Muscle of back (tissue), 13 donors: ENCODE measurements at places on chromosomes 7 and 10.

- DNase-seq, result no peak
Measured at GRCh38 chr7:120743128-120743527, 114.8 kb downstream of the TSPAN12 start.

DNA sequence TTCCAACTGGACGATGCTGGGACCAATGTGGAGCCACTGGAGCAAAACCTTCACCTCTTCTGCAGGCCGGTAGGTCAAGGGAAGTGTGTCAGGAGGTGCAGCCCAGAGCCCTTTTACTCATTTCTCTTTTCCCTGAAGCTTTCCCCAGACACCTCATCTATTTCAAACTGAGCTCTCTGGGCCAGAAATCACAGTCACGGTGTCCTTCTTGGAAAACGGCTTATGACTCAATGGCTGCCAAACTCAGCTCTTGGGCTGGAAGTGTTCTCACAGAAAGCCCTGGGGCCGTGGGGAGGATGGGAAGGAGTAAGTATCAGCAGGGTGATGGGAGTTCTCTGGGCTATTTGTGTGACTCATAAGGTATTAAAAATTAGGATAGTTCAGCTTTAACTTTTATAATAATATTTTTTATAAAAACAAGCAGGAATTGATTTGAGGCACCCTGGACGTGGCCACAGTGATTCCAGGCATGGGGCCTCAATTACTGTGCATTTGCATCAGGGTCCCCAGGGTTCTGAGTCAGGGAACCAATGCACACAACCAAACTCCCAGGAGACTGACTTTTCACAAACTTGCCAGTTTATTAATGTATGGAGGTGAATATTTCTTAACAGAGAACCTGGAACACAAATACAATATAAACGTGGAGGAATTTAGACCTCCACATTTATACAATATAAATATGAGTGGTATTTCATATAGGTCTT is 187.4 kb upstream of the TMEM72 start:
- peak; percentile 88 for DNase-seq

GRCh38 chr7:142870147-142870559 is 15.3 kb downstream of the EPHB6 start:
- no peak for DNase-seq

GRCh38 chr10:71268247-71268691 is 50.8 kb upstream of the SLC29A3 start:
- DNase-seq, result no peak

DNA sequence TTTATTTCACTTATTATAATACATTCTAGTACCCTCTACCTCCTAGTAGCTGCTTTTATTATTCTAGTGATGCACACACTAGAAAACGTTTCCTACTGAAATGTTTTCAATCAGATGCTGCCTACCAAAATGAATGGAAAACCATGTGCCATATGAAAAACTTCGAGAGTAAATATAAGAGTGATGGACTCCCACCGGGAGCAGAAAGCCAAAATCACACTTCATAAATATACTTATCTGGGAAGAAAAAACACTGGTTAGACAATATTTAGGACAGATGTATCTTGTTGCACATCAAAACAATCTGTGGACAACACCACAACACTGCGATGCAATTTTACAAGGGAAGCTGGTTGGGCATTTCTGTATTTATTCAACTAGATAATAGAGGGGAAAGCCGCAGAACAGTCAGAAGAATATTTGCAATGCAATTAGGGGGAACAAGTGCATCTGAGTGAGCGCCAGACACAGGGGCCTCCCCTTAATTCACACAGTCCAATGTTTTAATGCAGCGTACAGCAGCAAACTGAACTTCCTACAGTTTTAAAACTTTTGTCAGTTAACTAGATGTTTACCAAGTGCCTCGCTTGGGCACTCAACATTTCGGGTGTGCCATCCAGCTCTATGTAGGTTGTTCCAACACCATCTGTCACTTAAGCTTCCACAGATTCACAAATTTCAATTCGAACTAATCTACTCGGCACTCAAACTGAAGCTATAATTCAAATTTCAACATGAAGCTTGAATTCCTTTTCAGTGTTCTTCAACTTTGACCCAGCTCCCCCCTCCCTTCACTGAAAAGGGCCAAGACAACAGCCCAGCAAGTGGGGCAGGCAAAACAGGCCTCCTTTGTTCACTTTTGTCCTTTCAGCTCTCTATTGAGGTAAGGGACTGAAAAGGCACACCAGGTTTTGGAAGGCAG is 7.4 kb downstream of the NRCAM start:
- no peak for DNase-seq

GRCh38 chr10:93947524-93947923 is 46.2 kb upstream of the PLCE1 start:
- no peak for DNase-seq

GRCh38 chr10:48611133-48611532 is 6.3 kb upstream of the ARHGAP22 start:
- DNase-seq, result no peak

GRCh38 chr7:17552952-17553351 is 254.5 kb downstream of the AHR start:
- DNase-seq, result no peak

- no peak for DNase-seq
Measured at GRCh38 chr10:52170776-52171175, 143.3 kb upstream of the DKK1 start.

DNA sequence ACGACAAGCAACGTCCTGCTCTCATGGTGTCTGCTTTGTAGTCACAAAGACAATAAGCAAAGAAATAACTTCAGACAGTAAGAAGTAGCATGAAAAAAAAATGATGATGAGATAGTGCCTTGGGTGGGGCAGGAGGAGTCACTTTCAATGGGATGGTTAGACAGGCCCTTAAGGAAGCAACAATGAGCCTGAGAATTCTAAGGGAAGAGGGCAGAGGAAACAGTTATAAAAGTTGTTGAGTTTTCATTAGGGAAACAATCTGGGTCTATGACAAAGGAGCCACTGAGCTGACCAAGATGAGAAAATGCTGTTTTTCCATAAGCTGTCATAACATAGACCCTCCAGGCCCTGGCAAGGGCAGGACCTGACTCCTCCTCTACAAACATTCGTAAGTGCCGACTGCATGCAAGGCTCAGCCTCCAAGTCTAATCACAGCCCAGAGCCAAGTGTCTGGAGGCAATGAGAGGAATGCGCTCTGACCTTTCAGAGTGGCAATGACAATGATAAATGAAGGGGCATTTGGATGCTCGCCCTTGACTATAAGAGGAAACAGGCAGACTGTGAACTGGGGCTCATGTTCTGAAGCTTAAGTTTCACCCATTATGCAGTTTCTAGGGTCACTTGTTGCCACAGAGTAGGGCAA is 43.7 kb downstream of the PPP1R3C start:
- DNase-seq, result peak; percentile 55

DNA sequence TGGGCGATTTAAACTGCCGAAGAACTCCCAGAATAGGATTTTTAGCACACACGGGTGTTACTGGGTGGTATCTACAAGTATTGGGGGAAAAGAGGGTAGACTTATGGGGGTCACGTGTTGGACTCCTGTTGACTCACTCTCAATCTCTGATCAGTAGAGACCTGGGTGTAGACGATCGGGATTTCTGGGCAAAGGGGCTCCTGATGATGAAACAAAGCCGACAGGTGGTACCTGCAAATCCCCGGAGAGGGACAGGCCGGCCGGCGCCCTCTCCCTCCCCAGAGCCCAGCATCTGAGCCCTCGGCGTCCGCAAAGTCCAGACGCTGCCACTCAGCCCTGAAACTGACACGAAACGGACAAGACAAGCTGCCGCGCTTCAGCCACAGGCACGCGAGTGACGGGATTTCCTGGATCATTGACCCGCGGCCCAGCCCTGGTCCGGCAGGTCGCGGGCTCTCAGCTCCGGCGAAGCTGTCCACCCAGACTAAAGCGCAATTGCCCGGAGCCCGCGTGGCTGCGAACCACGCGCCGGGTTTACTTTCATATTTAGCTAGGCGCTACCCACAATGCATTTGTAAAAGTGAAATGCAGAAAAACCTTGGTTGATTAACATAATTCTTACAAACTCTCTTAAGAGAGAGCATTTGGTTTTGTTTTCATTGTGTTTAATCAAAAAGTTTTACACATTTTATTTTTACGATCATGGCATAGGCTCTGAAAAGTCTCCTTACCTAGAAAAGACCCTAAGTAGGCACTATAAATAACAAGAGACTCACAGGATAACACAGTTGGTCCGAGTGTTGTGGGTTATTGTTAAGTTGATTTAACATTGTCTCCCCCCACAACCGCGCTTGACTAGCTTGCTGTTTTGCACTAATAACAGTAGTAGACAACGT is 56.9 kb upstream of the EZH2 start:
- peak; percentile 83 for DNase-seq

DNA sequence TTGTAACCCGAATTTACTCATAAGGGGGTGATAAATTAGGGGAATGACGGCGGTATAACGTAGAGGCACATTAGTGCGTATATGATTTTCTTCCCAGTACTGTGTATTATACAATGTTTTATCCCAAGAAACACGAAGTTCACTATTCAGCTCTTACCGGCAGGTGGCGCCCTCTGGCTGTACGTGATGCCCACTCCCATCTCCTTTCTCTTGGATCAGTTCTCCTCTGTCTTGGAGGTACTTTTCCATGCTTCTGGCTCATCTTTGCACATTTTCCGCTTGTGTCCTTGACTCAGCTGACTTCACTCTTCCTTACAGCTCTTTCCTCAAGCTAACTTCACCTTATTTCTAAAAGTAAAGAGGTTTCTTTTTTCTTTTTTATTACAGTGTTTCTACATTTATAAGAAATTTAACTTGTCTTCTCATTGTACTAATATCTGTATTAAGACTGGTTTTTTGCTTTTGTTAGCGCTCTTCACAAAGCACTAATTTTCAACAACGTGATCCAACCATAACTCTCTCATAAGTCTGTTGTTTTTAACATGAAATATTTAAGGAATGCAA is 21.3 kb downstream of the TMEM176B start:
- DNase-seq, result peak; percentile 71

DNA sequence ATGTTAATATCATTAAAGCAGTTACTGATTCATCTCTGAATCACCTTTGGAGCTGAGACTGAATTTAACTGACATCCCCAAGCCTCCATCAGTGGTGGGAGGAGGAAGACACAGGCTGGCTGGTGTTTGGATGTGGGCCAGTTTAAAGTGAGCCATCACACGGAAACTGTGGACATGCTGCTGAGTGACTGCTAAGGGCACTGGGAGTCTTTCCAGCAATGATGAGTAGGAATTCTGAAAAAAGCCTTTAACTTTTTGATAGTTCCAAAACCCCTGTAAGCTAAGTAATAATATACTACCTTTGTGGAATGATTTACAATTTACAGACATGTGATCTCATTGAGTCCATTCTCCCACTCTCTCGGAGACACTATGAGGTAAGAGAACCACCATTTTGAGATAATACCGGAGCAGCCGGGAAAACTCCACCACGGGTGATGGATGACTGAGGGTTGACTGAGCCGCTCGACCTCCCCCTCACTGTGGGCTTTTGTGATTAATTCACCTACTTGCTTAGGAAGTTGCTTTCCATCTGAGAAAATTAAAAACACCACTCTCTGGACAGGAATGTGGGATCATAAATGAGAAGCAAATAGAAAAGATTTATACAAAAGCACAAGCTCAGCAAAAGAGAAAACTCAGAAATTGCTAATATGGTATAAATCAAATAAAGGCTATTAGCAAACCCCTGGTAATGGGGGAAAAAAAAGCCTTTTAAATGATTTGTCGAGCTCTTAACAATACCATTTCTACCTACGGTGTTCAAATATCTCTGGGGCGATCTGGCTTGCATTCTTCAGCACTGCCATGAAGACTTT is 194.8 kb downstream of the FANK1 start:
- DNase-seq, result no peak

- DNase-seq, result peak; percentile 64
Measured at GRCh38 chr10:117536866-117537435, 5.6 kb upstream of the EMX2 start.

GRCh38 chr7:64630496-64630895 is 35.4 kb upstream of the ZNF107 start:
- DNase-seq, result no peak

- peak; percentile 43 for DNase-seq
Measured at GRCh38 chr7:106947244-106947728, 82.2 kb downstream of the PIK3CG start.

GRCh38 chr10:25177093-25177753 is 2.4 kb downstream of the GPR158 start:
- no peak for DNase-seq

GRCh38 chr10:96842896-96843723 is 11.0 kb downstream of the LCOR start:
- no peak for DNase-seq

GRCh38 chr10:15209827-15210509 is 41.5 kb upstream of the NMT2 start:
- peak; percentile 75 for DNase-seq

GRCh38 chr10:30445711-30446110 is 11.7 kb downstream of the MAP3K8 start:
- DNase-seq, result no peak

GRCh38 chr10:52477305-52477704 is 163.2 kb downstream of the DKK1 start:
- DNase-seq, result no peak
